ENCODE measurements at places on chromosomes 11 and 22.

- DNase-seq, result no peak
Observed at GRCh38 chr11:38517991-38518390, 1920.0 kb upstream of the RAG2 start.

DNA sequence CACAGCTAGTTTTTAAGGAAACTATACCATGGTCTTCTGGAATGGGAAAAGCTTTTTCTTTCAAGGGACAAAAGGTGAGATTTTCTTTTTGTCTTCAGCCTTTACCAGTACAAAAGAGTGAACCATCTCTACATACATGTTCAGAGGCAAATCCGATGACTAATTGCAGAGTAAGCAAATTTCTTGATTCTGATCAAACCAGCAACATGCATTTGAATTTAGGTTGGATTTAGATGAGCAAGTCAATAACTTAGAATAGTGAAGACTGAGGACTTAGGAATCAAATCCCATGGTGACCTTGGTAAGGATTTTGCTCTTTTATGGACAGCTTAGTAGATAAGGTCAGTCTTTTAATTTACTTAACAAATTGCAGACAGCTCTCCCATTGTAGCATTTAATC, 65.9 kb upstream of the BLID start:
- no peak for DNase-seq

DNA sequence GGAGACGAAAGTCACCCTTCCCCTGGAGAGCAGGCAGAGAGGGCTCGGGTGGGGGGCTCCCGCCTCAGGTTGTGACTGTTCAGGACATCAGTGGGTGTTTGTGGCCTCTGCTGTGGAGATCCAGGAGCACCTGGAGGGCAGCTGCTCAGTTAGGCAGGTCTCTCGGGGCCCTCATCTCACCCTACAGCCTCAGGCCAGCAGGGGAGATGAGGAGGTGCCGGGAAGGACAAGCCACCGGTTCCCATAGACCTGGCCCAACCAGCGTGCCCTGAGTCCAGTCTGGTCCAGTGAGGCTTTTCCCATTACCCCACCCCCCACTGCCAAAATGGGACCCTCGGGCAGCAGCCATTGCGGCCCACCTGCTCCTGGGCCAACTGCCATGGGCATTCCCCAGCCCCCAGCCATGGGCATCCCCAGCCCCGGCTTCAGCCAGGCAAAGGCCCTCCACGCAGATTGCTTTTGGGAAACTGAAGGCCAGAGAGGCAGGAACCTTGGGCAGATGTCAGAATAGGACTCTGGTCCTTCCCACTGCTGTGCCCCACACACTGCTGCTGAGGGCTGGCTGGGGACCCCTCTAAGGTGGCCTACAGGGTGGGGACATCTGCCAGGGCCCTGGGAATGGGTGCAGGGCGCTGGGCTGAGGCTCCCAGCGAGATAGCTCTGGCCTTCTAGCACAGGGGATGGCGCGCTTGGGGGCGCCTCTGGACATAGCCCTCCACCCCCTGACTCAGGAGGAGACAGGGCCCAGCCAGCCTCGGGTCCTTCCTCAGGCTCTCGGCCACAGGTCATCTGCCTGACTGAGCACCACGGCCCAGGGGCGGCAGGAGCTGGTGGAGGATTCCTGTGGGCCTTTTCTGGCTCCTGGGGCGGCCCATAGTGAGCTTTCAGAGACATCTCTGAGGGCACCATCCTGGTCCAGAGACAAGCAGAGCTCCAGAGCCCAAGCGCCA, 4.8 kb downstream of the PIM3 start:
- DNase-seq, result no peak

DNA sequence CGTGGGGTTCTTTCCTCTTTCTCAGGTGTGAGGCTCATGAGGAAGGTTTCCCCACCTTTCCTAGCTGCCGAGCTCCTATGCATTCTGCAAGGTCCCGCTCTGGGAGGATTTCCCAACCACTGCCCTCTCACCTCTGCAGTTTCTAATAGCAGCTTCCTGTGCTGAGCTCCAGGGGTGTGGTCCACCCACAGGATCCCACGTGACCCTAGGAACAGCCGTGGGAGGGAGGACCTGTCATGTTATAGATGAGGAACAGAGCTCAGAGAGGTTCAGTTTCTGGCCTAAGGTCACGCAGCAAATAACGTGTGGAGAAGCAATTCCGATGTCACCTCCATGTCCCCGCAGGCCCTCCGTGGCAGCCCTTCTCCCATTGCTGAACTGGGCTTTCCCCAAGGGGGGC, 38.5 kb downstream of the FLRT1 start:
- DNase-seq, result no peak

- DNase-seq, result no peak
Observed at GRCh38 chr11:86749376-86749775, 51.0 kb upstream of the PRSS23 start.

DNA sequence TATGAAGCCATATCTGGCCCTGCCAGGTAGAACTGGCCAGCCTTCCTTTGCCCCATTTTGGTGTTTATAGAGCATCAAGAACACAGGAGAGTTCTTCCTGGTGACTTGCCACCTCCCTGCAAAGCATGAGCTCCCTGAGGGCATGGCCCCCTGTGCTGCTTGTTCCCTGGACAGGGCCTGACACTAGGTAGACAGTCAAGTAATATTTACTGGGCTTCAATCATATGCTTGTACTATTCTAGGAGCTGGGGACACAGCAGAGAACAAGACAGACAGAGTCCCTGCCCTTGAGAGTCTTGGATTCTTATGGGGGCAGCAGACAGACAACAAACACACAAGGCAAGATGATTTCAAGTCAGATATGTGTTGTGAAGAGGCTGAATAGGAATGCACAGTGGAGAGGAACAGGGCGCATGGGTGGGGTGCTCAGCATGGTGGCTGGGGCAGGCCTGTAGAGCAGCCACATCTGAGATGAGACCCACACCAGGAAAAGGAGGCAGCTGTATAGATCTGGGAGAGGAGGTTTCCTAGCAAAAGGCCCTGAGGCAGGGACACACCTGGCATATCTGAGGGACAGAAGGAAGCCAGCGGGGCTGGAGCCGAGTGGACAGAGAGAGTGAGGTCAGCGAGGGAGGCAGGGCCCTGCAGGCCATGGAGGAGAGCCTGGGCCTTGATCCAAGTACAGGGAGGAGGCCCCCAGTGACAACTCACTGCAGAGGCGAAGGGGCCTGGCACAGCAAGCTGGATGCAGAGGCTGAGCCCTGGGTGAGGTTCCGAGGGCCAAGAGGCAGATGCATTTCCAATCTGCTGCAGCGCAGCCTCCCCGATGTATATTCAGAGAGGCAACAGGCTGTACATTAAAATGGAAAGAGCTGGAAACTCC, 10.2 kb upstream of the CBX6 start:
- DNase-seq, result no peak

- DNase-seq, result no peak
Observed at GRCh38 chr11:12232160-12232559, 121.8 kb downstream of the MICAL2 start.

DNA sequence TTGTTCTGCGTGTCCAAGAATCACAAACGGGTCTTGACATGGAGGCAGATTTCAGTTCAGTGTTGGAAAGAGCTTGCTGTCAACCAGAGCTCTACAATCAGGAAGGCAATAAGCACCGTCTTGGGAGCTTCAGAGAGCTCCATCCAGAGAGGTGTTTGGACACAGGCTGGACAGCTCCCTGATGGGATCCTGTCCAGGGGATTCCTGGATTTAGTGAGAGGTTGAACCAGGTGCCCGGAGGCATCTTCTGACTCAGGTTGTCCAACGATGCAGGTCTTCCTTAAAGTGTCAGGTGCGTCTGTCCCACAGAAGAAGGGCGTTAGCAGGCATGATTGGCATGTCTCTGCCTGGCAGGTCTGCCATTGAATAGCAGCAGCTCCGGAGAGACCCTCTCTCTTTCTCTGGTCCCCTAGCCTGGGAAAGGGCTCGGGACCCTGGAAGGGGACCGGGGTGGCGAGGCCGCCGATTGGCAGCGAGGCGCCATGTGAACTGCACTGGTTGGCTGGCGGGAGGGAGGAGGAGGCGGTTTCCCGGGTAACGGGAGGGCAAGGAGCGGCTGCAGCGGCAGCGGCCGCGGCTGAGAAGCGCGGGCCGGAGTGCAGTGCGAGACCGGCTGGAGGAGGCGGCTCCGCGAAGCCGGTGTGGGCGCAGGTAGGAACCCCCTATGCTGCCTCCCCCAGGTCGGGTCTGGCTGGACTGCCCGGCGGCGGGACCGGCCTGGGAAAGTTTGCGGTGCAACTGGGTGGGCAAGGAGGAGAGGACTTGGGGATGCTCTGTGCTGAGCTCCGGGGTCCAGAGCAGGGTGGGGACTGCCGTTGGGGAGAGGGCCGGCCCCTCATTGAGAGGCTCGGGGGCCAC, 104.1 kb upstream of the E2F8 start:
- DNase-seq, result no peak
